Regular cardiac myocyte (primary cell): ENCODE measurements at places on chromosomes 13 and 19. TPM values are rescaled to one million over a fixed set of nuclear protein-coding genes. Genes with fewer than 3 reads are reported as not detected.

The ZNF419 gene
- 10.7 and 23.1 TPM in 2 replicates for total RNA-seq

The CLEC4G gene
- not detected in 2 replicates for total RNA-seq

The TUBB4A gene
- total RNA-seq: 1.1 TPM in 1 of 2 replicates, not detected in the other

The UNC13A gene
- 1.3 and 3.9 TPM in 2 replicates for total RNA-seq

The FFAR2 gene
- total RNA-seq: not detected in 2 replicates

The LENG9 gene
- 6.5 and 11.8 TPM in 2 replicates for total RNA-seq

The GAPDHS gene
- not detected in 2 replicates for total RNA-seq

The WDR62 gene
- total RNA-seq: 0.85 and 8.4 TPM in 2 replicates

The ATP5F1D gene
- total RNA-seq: 11.8 and 29.1 TPM in 2 replicates

The LHFPL6 gene
- total RNA-seq: 59.8 and 159 TPM in 2 replicates

The ZNF112 gene
- 7.1 and 9.9 TPM in 2 replicates for total RNA-seq

The PLPPR3 gene
- 0.56 TPM in 1 of 2 replicates, not detected in the other for total RNA-seq

The RXFP2 gene
- total RNA-seq: not detected in 2 replicates

The TMEM205 gene
- 82.1 and 123 TPM in 2 replicates for total RNA-seq

The IL4I1 gene
- total RNA-seq: under 0.01 and 0.38 TPM in 2 replicates

The EEF1AKMT1 gene
- total RNA-seq: 7.3 and 10.0 TPM in 2 replicates

The EMP3 gene
- 114 and 165 TPM in 2 replicates for total RNA-seq

The SIGLEC14 gene
- total RNA-seq: not detected in 2 replicates

The KPNA3 gene
- total RNA-seq: 27.6 and 39.9 TPM in 2 replicates

The C3 gene
- 16.5 and 105 TPM in 2 replicates for total RNA-seq

The PDX1 gene
- not detected in 2 replicates for total RNA-seq

The MIA gene
- total RNA-seq: 0.85 TPM in 1 of 2 replicates, not detected in the other

The FAM216B gene
- total RNA-seq: not detected in 2 replicates

The ZNF227 gene
- 17.2 and 17.3 TPM in 2 replicates for total RNA-seq

The PIAS4 gene
- total RNA-seq: 11.6 and 13.8 TPM in 2 replicates

The THSD8 gene
- total RNA-seq: not detected in 2 replicates
